ENCODE measurements at places on chromosomes 16 and 17.

GRCh38 chr16:69613378-69614154 is 47.8 kb downstream of the NFAT5 start:
- no peak for DNase-seq

DNA sequence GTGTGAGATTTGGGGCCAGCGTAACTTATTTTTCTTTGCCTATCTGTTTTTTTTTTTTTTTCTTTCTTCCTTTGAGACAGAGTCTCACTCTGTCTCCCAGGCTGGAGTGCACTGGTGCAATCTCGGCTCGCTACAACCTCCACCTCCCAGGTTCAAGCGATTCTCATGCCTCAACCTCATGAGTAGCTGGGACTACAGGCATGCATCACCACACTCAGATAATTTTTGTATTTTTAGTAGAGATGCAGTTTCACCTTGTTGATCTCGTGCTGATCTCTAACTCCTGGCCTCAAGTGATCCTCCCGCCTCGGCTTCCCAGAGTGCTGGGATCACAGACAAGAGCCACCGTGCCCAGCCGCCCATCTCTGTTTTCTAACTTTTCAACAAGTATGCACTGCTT is 63.4 kb downstream of the VPS35L start:
- no peak for DNase-seq

DNA sequence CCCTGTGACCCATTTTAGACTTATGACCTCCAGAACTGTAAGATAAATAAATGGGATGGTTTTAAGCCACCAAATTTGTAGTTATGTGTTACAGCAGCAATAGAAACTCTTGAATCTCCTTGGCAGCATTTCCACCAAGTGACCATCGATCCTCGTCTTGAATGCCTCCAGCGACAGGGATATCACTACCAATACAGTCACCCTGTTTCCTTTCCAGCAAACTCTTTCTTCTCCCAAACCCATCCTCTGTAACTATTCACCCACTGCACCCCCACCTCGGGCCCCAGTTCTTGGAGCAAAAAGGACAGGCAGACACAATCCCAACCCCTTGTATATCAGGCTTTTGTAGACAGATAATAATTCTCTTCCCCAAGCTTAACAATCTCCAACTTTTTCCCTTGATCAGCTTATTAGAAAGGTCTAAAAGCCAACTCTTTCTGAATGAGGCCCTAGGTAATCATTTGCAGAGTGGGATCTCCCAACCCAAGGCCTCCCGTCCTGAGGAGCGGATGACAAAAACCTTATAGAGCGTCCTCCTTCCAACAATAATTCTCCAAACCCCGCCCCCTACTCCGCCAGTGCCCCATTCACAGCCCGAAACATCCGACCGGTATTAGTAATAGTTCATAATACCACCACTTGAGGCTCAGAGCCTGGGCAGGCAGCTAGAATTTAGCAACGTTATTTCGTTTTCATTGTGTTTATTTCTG is 14.7 kb upstream of the PLLP start:
- peak; percentile 40 for DNase-seq

DNA sequence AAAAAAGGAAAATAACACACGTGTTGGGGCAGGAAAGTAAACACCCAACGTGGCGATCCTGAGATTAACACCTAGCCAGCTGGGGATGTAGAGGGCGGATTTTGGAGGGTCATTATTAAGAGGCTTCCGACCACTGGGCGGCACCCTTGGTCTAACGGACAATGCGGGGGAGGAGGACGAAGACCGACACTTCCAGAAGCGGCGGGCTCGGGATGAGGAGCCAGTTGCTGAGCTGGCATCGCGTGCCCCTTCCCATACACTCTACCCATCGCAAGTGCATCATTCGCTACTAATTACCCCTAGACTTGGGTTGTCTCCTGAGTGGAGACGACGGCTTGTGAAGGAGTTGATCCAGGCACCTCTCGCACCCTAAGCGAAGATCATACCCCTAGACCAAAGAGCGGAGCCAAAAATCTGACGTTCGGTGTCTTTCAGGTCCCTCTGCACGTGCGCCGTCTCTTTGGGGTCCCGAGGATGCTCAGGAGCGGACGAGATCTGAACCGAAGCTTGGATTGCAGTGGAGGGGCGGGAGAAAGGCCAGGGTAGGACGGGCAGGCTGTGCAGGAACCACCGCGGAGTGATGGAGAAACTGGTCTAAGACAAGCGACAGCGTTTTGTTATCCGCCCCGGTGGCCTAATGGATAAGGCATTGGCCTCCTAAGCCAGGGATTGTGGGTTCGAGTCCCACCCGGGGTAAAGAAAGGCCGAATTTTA is 17.6 kb downstream of the ZNF213 start:
- DNase-seq, result peak; percentile 67

GRCh38 chr17:68592682-68593641 is 8.2 kb downstream of the FAM20A start:
- DNase-seq, result no peak

GRCh38 chr16:85541980-85542900 is 70.9 kb upstream of the GSE1 start:
- DNase-seq, result no peak

All from H54 (cell line).